ENCODE measurements at places on chromosomes 16 and 17.

- DNase-seq, result peak; percentile 96
Observed at GRCh38 chr16:3880623-3881498, at the start of gene CREBBP. CREBBP (minus strand) TSS chr16:3880713; CDS start chr16:3879916, 797 bp downstream.

DNA sequence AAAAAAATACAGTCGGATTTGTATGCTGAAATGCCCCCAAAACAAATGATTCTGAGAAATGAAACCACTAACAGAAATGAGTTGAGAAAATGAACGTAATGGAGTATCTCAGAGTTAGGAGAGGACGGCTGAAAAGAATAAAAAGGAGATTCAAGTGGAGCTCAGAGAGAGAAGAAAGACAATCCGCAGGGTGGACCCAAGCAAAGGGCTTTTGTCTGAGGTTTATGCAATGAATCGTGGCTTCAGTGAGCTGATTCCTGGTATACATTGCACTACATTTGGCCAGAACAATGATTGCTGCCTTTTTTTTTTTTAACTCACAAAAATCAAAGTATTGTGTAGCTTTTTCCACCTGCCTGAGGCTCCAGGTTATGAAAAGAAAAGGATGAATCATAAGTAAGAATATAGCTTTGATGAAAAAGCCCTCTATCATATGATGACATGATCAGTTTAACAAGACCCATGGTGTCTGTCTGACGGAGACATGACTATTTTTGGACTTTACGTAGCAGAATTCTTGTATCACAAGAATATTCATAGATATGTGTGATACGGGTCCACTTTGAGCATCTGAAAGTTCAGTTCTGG lies 4.4 kb upstream of the MED9 start:
- DNase-seq, result no peak

GRCh38 chr17:2602597-2603017 lies 9.2 kb downstream of the PAFAH1B1 start:
- no peak for DNase-seq

- no peak for DNase-seq
Observed at GRCh38 chr16:87924811-87925670, 11.3 kb downstream of the CA5A start.

GRCh38 chr16:66553223-66553622 lies 847 bp downstream of the CKLF start:
- DNase-seq, result no peak

- peak; percentile 66 for DNase-seq
Observed at GRCh38 chr16:73956587-73957494, 339.8 kb upstream of the PSMD7 start.

DNA sequence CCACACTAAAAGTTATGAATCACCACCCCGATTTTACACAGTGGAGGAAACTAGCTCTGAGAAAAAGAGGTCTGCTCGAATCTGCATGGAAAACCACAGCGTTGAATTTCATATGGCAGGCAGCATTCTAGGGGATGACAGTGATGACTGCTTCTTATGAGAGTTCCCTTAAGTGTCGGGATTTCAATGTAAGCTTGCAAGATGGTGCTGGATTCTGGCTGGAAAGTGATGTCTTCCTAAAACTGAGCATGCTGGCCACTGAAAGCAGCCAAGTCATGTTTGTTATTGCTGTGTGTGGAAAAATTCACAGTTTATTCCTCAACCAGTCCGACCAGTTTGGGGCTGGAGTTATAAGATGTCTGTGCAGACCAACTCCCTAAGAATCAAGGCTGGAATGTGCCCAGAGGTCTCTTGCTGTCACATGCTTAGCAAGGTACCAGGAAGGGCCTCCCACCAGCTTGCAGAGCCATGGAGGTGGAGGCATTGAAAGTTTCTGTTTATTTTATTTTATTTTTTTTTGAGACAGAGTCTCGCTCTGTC lies 37.2 kb upstream of the GAN start:
- DNase-seq, result no peak

DNA sequence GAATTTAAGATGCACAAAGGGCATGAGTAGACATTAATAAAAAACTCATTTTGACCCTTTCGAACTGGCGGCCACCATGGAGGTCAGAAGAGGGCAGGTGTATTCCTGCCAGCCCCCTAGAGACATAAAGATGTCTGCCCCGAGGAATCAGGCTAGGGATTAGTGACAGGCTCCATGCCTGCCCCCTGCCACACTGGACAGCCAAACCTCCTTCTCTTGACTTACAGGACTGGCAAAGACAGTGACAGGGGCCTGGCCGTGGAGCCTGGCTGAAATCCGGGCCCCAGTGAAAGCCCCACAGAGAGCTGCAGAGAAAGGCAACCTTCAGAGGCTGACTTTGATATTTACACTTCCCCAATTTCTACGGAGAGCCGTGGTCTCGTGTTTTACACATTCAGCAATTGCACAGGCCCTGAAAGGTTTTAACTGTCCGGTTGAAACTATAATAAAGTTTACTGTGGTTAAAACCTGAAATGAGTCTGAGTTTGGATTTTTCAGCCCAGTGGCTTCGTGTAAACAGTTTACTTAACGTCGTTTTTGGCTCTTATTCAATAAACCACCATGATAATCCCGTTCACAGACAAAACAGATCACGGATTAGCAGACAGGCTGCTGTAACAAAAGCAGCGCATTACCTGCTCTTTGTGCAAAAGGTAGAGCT lies 243.9 kb upstream of the MYOCD start:
- DNase-seq, result no peak

DNA sequence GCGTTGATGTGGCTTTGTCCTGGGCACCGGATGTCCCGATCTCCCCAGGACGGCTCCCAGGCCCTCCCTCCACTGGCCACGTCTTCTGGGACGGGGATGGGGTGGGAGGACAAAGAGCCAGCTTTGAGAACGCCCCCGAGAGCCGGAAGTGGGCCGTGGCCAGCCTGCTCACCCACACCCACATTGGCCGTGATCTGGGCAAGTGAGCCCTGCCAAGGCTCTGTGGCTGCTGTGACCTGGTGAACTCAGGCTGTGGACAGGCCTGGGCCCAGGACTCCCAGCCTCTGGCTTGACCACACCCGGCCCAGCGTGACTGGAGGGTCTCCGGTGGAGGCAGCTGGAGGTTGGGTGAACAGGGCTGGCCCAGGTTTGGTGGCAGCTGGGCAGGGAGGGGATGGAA lies 3.3 kb downstream of the CDH15 start:
- DNase-seq, result no peak

DNA sequence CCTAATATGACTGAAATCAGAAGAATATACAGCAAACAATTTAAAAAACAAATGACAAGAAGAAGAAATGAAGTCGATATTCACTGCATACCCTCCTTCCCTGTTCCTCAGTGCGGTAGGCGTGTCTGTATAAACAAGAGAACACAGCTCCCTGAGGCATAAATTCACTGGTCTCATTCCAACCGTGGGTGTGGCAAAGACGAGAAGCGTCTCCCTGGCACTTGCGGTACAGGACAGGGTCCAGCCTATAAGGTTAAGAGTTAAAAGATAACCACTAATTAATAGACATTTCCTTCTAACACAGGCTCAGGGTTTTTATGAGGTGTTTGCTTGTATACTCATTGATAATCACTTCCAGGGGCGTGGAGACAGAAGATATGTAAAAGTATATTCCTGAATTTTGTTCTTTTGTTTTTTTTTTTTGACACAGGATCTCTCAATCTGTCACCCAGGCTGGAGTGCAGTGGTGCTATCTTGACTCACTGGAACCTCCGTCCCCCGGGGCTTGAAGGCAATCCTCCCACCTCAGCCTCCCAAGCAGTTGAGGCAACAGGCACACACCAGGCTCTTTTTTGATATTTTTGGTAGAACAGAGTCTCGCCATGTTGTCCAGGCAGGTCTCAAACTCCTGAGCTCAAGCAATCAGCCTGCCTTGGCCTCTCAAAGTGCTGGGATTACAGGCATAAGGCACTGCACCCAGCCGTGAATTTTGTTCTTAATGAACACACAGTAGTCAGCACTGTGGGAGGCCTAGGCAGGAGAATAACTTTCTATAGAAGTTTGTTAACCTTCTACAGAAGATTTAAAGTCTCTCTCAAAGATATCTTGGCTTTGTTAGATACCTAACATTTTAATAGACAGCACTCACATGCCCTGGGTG lies 59.1 kb upstream of the CLEC18B start:
- peak; percentile 52 for DNase-seq

GRCh38 chr17:78304549-78305037 lies 55.3 kb downstream of the SOCS3 start:
- DNase-seq, result no peak

GRCh38 chr17:41284546-41284945 lies 9.0 kb downstream of the KRTAP9-7 start:
- DNase-seq, result no peak

GRCh38 chr17:82031885-82032627 lies 578 bp downstream of the RAC3 start:
- no peak for DNase-seq

GRCh38 chr17:8185582-8186445 lies 4.2 kb downstream of the BORCS6 start:
- peak; percentile 69 for DNase-seq

DNA sequence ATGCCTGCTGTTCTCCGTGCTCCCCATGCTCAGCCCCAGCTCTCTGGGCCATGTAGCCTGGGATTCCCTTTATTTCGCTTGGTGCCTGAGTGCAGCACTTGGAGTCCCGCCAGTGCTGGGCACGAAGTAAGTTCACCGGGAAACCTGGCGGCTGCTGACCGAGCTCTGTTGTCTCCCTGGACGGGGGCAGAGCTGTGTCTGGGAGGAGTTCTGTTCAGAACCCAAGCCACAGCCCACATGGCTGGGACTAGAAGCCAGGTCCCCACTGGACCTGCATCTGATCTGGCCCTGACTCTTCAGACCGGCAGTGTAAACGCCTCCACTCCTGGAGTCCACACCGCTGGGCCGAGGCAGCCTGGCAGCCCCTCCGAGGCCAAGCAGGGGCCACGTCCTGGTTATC lies 37.5 kb upstream of the CIBAR2 start:
- DNase-seq, result no peak

DNA sequence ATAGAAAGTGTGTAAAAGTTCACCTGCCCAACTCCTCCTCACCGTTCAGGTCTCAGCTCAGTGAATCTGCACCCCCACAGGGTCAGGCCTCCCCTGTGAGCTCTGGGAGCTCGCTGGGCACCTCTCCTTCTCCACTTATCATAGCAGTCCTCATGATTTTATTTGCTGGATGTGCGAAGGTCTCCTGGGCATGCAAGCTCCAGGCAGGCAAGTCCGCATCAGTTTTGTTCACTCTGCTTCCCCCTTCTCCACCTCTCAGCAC lies 112.8 kb downstream of the ZNF423 start:
- DNase-seq, result no peak

DNA sequence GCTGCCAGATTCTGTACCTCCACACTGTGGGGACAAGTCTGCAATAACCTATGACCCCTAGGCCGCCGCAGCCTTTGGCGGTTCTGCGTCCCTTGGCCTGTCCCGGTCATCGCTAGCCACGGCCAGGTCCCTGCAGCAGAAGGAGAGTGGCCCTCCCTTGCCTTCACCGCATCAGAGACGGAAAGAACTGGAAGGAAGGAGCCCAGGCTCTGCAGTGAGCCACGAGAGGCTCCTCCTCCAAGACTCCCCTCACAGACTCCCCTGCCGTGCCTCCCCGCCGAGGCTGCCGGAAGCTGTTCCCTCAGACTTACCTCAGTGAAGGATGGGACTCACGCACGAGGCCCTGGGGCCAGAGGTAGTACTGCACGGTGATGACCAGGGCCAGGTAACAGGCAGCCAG lies 11.0 kb downstream of the SLC38A8 start:
- no peak for DNase-seq

- DNase-seq, result no peak
Observed at GRCh38 chr16:63787014-63787413, 1334.8 kb downstream of the CDH11 start.

GRCh38 chr17:73542323-73542722 lies 101.9 kb downstream of the SDK2 start:
- DNase-seq, result no peak

GRCh38 chr16:22633799-22634198 lies 123.1 kb downstream of the NPIPB5 start:
- no peak for DNase-seq

DNA sequence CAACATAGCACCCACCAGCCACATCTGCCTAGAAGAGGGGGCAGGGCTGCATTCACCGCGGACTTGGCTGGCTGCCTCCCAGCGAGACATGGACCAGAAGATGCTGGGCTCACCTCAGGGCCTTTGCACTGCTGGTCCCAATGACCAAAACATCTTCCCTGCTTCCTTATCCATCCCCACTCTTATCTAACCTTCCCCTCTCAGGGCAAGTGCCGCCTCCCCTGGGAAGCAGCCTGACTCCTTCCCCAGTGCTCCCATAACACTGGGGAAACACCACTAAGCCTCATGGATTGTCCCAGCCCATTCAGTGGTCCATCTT lies 5.7 kb downstream of the TMC6 start:
- no peak for DNase-seq

- no peak for DNase-seq
Observed at GRCh38 chr16:56879276-56879675, 14.3 kb downstream of the SLC12A3 start.

Data from AG08396 (cell line).